ENCODE measurements at places on chromosomes 11 and 22. TPM values are rescaled to one million over a fixed set of nuclear protein-coding genes. Genes with fewer than 3 reads are reported as not detected.
A peak's percentile ranks its signal among the peaks of the same experiment; 100 is the strongest.

- no peaks in the 10 kb centered on the region for H3K27me3 ChIP-seq
- no peak overlapping the region for H3K4me3 ChIP-seq
- H3K36me3 ChIP-seq = no peaks in the 10 kb centered on the region
- no peak overlapping the region for H3K27ac ChIP-seq
Observed at GRCh38 chr11:1862588-1863351, 9.9 kb downstream of the LSP1 start.

DNA sequence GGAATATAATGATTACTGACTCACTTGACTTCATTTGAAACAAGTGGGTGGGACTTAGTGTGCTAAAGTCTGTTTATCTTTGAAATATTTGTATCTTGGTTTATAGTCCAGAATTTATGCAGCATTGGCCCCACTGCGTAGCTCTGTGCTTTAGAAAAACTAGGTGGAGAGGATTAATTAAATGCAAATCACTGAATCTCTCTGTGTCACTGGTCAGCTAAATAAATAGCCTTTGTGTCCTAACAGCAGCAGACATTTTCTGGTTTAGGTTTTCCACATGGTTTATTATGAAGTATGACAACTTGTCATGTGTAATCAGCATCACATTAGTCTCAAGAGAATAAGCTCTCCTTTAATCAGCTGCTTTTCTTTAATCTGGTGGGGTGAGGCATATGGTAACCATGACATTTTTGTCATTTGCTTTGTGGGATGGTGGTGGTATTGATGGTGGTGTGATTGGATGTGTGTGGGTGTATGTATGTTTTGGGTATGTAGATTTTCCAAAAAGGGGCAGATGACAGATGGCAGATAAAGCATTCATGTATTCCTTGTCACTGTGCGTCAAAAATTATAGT is 33.9 kb downstream of the BCL2L13 start:
- H3K27ac ChIP-seq = peak overlapping the region; percentile 52
- H3K36me3 ChIP-seq = peaks cover 16% of the 10 kb centered on the region
- no peaks in the 10 kb centered on the region for H3K27me3 ChIP-seq
- H3K4me3 ChIP-seq = no peak overlapping the region
- DNase-seq = no peak
- H3K4me1 ChIP-seq = no peaks in the 10 kb centered on the region

DNA sequence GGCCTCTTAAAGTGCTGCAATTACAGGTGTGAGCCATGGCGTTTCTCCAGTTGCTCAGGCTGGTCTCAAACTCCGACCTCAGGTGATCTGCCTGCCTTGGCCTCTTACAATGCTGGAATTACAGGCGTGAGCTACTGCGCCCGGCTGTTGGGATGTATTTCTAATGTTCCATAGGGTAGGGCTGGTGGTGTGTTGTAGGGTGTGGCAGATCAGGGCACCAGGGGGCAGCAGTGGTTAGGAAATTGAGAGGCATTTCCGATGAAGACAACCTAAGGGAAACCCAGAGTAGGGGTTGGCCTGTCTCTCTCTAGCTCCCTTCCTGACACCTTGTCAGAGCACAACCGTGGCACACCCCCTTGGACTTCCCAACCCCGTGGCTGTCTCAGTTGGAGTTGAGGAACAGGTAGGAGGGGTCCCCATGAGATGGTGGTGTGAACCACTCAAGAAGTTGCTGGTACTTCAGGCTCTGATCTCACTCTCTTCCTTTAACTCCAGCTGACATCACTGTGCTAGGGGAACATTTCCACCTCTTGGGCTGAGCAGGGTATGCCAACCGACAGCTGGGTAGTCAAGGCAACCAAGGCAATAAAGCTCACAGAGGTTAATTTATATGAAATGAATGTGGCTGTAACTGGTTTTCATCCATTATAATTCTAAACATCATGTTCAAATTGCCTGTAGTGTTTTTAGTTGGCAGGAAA is 33.0 kb downstream of the YWHAH start:
- DNase-seq = peak; percentile 97
- H3K36me3 ChIP-seq = no peaks in the 10 kb centered on the region
- H3K4me3 ChIP-seq = no peak overlapping the region
- no peaks in the 10 kb centered on the region for H3K4me1 ChIP-seq
- no peaks in the 10 kb centered on the region for H3K27me3 ChIP-seq
- H3K27ac ChIP-seq = no peak overlapping the region

- H3K27ac ChIP-seq = no peak overlapping the region
- H3K36me3 ChIP-seq = no peaks in the 10 kb centered on the region
- DNase-seq = no peak
- no peaks in the 10 kb centered on the region for H3K4me1 ChIP-seq
- H3K4me3 ChIP-seq = no peak overlapping the region
Observed at GRCh38 chr22:30224161-30224857, 22.2 kb downstream of the LIF start.

DNA sequence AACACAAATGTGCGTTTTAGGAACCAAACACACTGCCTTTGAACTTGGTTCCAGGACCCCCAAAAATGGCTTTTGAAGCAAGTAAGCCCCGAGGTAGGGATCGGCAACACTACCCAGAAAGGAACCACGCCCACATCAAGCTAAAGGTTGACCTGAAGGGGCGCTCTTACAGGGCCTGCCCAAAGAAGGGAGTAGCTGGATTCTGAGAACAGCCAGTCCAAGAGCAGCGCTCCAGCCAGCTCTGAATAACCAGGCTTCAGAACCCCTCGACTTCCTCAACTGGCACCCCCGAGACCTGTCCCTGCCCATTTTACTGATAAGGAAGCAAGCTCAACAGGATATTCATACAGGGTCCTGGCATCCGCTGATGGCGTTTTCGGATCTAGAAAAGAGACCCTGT is 18.9 kb upstream of the MOB2 start:
- H3K4me1 ChIP-seq = peaks cover 7% of the 10 kb centered on the region
- peak; percentile 71 for DNase-seq
- no peak overlapping the region for H3K4me3 ChIP-seq
- H3K27ac ChIP-seq = no peak overlapping the region
- no peaks in the 10 kb centered on the region for H3K36me3 ChIP-seq

DNA sequence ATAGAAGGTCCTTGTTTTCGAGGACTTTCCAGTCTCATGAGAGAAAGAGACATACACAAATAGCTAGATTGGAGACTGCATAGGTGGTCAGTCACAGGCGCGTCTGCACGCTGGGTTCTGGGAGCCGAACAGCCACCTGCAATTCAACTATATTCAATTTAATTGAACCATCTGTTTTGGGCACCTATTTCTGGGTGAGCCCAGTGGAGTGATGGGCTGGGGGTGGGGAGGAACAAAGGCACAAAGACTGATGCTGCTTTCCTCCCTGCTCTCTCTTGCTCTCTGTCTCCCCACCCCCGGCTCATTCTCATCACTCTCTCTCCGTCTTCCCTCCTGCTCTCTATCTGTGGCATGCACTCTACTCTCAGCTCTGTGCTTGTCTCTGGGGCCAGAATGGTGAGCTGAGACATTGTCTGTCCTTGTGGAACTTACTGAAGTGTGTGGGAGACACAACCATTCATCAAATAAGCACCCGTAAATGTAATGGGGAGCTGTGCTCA is 48.1 kb upstream of the B3GAT1 start:
- H3K27ac ChIP-seq = no peak overlapping the region
- no peaks in the 10 kb centered on the region for H3K4me1 ChIP-seq
- no peaks in the 10 kb centered on the region for H3K27me3 ChIP-seq

DNA sequence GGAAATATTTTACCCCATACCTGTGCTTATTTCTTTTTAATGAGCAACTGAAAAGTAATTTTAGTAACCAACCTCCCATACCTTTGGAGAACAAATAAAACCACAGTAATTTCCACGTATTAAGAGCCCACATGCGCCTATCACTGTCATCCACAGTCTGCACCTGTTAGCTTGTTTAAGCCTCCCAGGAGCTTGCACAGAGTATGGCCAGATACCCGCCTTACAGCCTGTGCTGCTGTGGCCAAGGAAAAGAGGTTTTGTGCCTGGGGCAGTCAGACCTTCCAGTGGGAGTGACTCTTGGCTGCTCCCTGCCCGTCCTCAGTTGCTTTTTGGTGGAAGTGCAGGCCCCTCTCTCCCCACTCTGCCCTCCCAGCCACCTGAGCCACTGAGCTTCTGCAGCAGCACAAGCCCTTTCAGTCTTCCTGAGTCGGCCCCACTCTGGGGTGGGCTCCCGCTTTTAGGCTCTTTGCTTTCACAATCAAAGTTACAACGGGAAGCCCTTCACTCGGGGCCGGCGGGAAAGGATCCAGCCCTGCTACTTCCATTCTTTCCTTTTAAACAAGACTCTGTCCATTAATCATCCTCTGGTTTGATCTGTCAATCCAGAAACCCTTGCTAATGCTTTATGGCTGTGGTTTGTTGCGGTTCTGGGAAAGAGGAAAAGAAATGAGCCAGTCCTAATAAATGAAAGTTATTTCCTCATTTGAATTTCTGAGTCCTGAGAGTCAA is 308.8 kb downstream of the TBC1D22A start:
- no peaks in the 10 kb centered on the region for H3K4me1 ChIP-seq
- DNase-seq = peak; percentile 18
- H3K27ac ChIP-seq = peak overlapping the region; percentile 82
- H3K36me3 ChIP-seq = peaks cover 5% of the 10 kb centered on the region
- H3K4me3 ChIP-seq = no peak overlapping the region

GRCh38 chr11:117909611-117910382 is 19.4 kb downstream of the TMPRSS13 start:
- DNase-seq = peak; percentile 61
- H3K27ac ChIP-seq = no peak overlapping the region
- H3K4me3 ChIP-seq = no peak overlapping the region

GRCh38 chr11:1205987-1206331 is 16.9 kb upstream of the MUC5B start:
- H3K4me1 ChIP-seq = no peaks in the 10 kb centered on the region
- H3K4me3 ChIP-seq = no peak overlapping the region
- no peaks in the 10 kb centered on the region for H3K36me3 ChIP-seq
- DNase-seq = no peak
- no peak overlapping the region for H3K27ac ChIP-seq

DNA sequence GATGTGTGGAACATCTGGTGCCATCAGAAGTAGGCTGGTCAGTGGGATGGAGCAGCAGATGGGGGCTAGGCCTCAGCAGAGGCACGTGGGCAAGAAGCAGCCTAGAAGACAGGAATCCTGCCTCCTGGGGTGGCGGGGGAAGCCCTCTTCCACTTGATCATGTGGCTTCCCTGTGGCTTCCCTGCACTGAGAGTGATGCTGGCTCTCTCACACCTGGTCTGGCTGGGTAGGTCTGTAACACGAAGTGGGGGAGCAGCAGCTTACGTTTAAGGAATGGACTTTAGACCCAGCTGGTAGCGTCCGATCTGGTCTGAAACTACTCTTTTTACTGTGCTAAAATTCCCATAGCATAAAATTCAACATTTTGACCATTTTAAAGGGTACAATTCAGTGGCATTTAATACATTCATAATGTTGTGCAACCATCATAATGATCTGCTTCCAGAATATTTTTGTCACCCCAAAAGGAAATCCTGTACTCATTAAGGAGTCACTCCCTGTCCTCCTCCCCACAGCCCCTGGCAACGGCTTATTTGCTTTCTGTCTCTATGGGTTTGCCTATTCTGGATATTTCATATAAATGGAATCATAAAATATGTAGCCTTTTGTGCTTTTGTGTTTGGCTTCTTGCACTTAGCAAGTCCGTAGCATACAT is 21.7 kb downstream of the PTPN5 start:
- H3K4me1 ChIP-seq = peaks cover 5% of the 10 kb centered on the region
- H3K27ac ChIP-seq = no peak overlapping the region
- H3K4me3 ChIP-seq = no peak overlapping the region
- peak; percentile 75 for DNase-seq

- DNase-seq = no peak
- no peaks in the 10 kb centered on the region for H3K36me3 ChIP-seq
- H3K4me3 ChIP-seq = no peak overlapping the region
- H3K27ac ChIP-seq = no peak overlapping the region
Observed at GRCh38 chr11:59944720-59945119, 6.5 kb downstream of the OOSP1 start.

Gene OR4C12
- not detected for total RNA-seq

Gene TSGA10IP
- total RNA-seq = 1.3 TPM

Gene LRRC75B
- total RNA-seq = 30.7 TPM

Gene SORL1
- 57.5 TPM for total RNA-seq
